ENCODE measurements at places on chromosomes 11 and 22. TPM values are rescaled to one million over a fixed set of nuclear protein-coding genes. Genes with fewer than 3 reads are reported as not detected.

The CDKN1C gene
- total RNA-seq, result 37.2 TPM

The CELSR1 gene
- 0.82 TPM for total RNA-seq

The PNPLA5 gene
- total RNA-seq, result not detected

The BCO2 gene
- 7.2 TPM for total RNA-seq

The UBQLNL gene
- total RNA-seq, result 0.66 TPM

The UEVLD gene
- 22.3 TPM for total RNA-seq

The MOV10L1 gene
- 0.82 TPM for total RNA-seq

The MS4A10 gene
- not detected for total RNA-seq

The SLC35E4 gene
- 5.0 TPM for total RNA-seq

DNA sequence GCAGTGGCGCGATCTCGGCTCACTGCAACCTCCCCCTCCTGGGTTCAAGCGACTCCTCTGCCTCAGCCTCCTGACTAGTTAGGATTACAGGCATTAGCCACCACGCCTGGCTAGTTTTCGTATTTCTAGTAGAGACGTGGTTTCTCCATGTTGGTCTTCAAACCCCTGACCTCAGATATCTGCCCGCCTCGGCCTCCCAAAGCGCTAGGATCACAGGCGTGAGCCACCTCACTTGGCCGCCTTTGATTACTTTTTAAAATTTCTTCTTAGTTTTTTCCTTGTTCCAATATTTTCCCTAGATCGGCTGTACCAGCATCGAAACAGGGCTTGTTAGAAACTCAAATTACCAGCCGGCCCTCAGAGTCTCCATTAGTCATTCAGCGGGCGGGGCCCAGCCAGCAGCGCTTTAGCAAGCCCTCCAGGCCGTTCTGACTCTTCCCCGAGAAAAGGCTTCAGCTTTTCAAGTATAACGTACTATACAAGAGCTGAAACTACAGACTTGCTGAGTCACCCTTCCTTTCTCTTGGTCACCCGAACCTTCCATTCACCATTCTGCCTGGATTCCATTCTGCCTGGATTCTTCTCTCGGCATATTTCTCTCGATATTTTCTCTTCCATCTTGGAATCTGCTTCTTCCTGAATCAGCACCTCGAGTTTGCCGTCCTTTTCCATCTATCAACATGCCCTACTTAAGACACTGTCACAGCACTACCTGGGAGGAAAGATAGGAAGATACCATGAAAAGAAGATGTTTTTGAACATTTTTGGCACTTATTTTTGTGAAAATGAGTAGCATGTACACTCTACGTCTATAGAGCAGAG is 6.7 kb upstream of the CAPRIN1 start:
- DNase-seq, result no peak
- no peak overlapping the region for H3K27ac ChIP-seq
- H3K4me1 ChIP-seq, result no peaks in the 10 kb centered on the region

- H3K36me3 ChIP-seq, result no peaks in the 10 kb centered on the region
- no peak for DNase-seq
- peaks cover 4% of the 10 kb centered on the region for H3K27me3 ChIP-seq
- no peaks in the 10 kb centered on the region for H3K4me1 ChIP-seq
- H3K4me3 ChIP-seq, result no peak overlapping the region
- H3K27ac ChIP-seq, result no peak overlapping the region
These were observed 30.6 kb downstream of the KIRREL3 start for GRCh38 chr11:126969865-126970479.

GRCh38 chr11:88410656-88411055 is 73.1 kb upstream of the CTSC start:
- no peak overlapping the region for H3K4me3 ChIP-seq
- no peak overlapping the region for H3K27ac ChIP-seq
- no peaks in the 10 kb centered on the region for H3K36me3 ChIP-seq
- H3K4me1 ChIP-seq, result peaks cover 17% of the 10 kb centered on the region
- no peak for DNase-seq

DNA sequence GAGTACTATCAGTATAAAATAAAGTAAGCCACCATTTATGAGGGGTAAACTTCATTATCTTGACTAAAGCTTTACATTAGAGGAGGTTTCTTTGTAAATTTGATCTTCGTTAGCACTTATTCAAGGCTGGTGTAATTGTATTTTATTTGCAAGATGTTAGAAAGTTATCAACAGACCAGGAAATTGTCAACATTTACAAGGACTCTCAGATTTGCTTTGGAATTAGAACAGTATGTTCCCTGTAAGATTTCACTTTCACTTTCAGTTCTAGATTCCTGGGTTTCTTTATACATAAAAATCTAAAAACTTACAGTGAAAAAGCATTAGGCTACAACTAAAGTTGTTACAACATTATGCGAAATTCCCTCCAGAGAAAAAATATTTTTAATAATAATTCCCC is 4.6 kb upstream of the BIRC3 start:
- no peak overlapping the region for H3K4me3 ChIP-seq
- no peak for DNase-seq
- H3K36me3 ChIP-seq, result no peaks in the 10 kb centered on the region
- no peaks in the 10 kb centered on the region for H3K27me3 ChIP-seq
- H3K4me1 ChIP-seq, result peaks cover 17% of the 10 kb centered on the region
- H3K27ac ChIP-seq, result peak overlapping the region; percentile 62

- no peak overlapping the region for H3K4me3 ChIP-seq
- no peaks in the 10 kb centered on the region for H3K4me1 ChIP-seq
- H3K27ac ChIP-seq, result no peak overlapping the region
These were observed 50.0 kb upstream of the CCDC89 start for GRCh38 chr11:85735876-85736460.

GRCh38 chr11:78504708-78505107 is 70.0 kb downstream of the NARS2 start:
- DNase-seq, result no peak
- H3K36me3 ChIP-seq, result no peaks in the 10 kb centered on the region
- no peaks in the 10 kb centered on the region for H3K27me3 ChIP-seq
- H3K27ac ChIP-seq, result no peak overlapping the region
- no peak overlapping the region for H3K4me3 ChIP-seq
- H3K4me1 ChIP-seq, result no peaks in the 10 kb centered on the region

DNA sequence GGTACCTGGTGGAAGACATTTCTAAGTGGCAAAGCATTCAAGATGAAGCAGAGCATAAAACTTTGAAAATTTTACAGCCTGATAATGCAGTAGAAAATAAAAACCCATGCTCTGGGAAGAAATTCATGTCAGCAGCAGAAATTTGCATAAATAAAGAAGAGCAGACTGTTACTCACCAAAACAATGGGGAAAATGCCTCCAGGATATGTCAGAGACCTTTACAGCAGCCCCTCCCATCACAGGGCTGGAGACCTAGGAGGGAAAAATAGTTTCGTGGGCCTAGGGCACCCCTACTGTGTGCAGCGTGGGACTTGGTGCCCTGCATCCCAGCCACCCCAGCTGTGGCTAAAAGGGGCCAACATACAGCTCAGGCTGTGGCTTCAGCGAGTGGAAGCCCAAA is 5.4 kb upstream of the DKK3 start:
- H3K4me3 ChIP-seq, result no peak overlapping the region
- H3K36me3 ChIP-seq, result no peaks in the 10 kb centered on the region
- DNase-seq, result no peak
- no peak overlapping the region for H3K27ac ChIP-seq
- H3K27me3 ChIP-seq, result no peaks in the 10 kb centered on the region

DNA sequence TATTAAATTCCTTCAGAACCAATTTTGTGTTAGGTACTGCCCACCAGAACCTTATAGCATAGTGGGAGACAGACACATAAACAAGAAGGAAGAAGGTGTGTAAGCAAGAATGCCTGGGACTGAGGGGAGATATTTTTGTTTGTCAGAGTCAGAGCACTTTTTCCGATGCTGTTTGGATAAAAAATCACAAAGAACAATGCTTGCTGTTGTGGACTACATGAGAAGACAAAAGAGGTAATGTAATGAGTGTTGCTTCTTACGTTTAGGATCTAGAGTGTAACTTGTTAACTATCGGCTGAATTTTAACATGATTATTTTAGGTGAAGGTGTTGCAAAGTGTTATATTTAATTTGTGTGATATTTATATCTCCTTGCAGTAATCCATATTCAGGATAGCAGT is 84.9 kb downstream of the ATM start:
- no peak overlapping the region for H3K4me3 ChIP-seq
- no peak for DNase-seq
- no peaks in the 10 kb centered on the region for H3K27me3 ChIP-seq
- peaks cover 86% of the 10 kb centered on the region for H3K36me3 ChIP-seq

- no peaks in the 10 kb centered on the region for H3K36me3 ChIP-seq
- H3K4me3 ChIP-seq, result no peak within 1 kb of the TSS
- no peak for DNase-seq
- no peaks in the 10 kb centered on the region for H3K4me1 ChIP-seq
- H3K27me3 ChIP-seq, result no peaks in the 10 kb centered on the region
- H3K27ac ChIP-seq, result no peak within 1 kb of the TSS
These were observed at the start of gene OR5B17 for GRCh38 chr11:58358969-58359368. TSS of gene OR5B17 (minus strand) at chr11:58359069. CDS start at chr11:58359069, 0 bp downstream.

GRCh38 chr22:32990187-32990586 is 68.0 kb downstream of the SYN3 start:
- H3K4me3 ChIP-seq, result no peak overlapping the region
- H3K27ac ChIP-seq, result no peak overlapping the region
- no peaks in the 10 kb centered on the region for H3K27me3 ChIP-seq
- no peak for DNase-seq
- H3K36me3 ChIP-seq, result no peaks in the 10 kb centered on the region

DNA sequence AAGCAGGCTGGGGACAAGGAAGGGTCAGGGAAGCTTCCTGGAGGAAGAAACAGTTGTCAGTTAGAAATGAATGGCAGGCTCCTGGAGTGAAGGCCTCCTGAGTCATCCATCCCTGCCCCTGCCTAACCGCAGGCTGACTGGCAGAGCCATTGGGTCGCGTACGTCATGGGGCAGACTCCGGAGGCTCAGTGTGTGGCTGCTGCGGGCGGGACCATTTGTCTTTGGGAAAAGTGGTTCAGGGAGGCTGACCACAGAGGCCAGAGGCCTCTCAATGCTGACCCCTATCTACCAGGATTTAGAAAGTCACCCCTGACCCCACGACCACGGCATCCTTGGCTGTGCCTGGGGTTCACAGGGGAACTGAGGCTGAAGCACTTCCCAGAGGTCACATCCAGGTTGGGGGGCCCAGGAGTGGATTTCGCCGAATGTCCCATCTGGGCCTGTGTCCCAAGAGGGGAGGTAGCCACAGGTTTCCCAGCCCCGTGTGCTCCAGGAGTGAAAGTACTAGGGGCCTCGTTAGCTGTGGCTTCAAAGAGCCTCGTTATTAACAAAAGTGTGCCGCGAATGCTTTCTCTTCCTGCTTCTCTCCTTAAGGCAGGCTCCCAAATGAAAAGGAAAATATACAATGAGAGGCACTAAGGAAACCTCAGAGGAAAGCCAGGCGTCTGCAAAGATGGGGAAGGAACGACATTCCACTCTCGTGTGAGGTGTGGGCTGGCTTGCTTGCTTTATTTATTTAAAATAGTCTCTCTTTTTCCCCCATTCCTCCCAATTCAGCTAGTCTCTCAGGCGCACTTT is 58.9 kb downstream of the FLRT1 start:
- no peaks in the 10 kb centered on the region for H3K27me3 ChIP-seq
- H3K27ac ChIP-seq, result peak overlapping the region; percentile 80
- peaks cover 52% of the 10 kb centered on the region for H3K4me1 ChIP-seq

DNA sequence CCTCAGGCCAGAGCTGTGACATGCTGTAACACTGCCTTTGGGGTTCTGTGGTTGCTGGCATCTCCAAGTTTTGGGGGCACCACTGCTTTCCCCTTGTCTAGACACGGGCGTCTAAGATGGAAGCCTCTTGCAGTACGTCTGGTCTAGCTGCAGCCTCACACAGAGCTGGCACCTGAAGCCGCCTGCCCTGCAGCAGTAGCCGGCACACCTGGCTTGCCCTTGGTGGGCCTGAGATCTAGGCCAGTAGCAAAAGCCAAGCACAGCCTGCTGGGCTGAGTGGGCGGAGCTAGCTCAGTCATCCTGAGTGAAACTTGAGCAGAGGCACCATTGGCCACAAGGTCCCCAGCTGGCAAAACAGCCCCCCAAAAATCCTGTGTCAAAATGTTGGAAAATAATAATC is 154.2 kb downstream of the DLG2 start:
- no peak overlapping the region for H3K27ac ChIP-seq
- no peaks in the 10 kb centered on the region for H3K27me3 ChIP-seq
- no peaks in the 10 kb centered on the region for H3K36me3 ChIP-seq

All from sigmoid colon (tissue), 7 donors.